Activated B cell treated with CpG ODN at 0.5 μM for 24 hours (primary cell): ENCODE measurements at places on chromosomes 3 and 15.
A peak's percentile ranks its signal among the peaks of the same experiment; 100 is the strongest.

- peak overlapping the region; percentile 32 for H3K27ac ChIP-seq
- H3K27me3 ChIP-seq: no peaks in the 10 kb centered on the region
- no peak overlapping the region for H3K4me3 ChIP-seq
- no peak for DNase-seq
- H3K36me3 ChIP-seq: peaks cover 72% of the 10 kb centered on the region
These were observed 38.4 kb upstream of the RBM5 start for GRCh38 chr3:50050361-50050760.

- H3K4me1 ChIP-seq: no peaks in the 10 kb centered on the region
- H3K27me3 ChIP-seq: no peaks in the 10 kb centered on the region
- H3K36me3 ChIP-seq: peaks cover 31% of the 10 kb centered on the region
- H3K27ac ChIP-seq: no peak overlapping the region
These were observed 12.2 kb downstream of the RRP9 start for GRCh38 chr3:51929420-51930003.

DNA sequence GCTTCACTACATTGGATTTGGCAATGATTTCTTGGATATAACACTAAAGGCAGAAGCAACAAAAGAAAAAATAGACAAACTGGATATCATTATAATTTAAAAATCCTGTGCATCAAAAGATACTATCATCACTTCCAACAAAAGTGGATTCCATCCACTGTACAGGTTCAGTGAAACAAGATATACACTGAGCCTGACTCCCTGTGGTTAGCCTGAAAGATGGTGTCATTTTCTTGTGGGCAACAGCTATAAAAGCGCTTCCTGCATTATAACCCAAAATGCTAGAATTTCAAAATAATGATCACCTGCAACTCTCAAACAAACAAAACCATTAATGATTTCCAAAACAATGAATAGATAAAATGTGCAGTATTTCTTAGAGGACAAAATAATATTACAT lies 39.6 kb upstream of the TBC1D23 start:
- H3K27me3 ChIP-seq: peaks cover 11% of the 10 kb centered on the region
- H3K36me3 ChIP-seq: no peaks in the 10 kb centered on the region
- no peak overlapping the region for H3K4me3 ChIP-seq
- H3K4me1 ChIP-seq: no peaks in the 10 kb centered on the region

GRCh38 chr3:111653766-111654165 lies 58.6 kb upstream of the ZBED2 start:
- peak overlapping the region; percentile 37 for H3K27ac ChIP-seq
- no peaks in the 10 kb centered on the region for H3K27me3 ChIP-seq
- DNase-seq: no peak
- H3K4me3 ChIP-seq: peak overlapping the region; percentile 1

GRCh38 chr3:170529346-170529745 lies 56.5 kb downstream of the SLC7A14 start:
- H3K4me3 ChIP-seq: no peak overlapping the region
- H3K27ac ChIP-seq: no peak overlapping the region
- DNase-seq: no peak
- peaks cover 7% of the 10 kb centered on the region for H3K27me3 ChIP-seq
- H3K4me1 ChIP-seq: no peaks in the 10 kb centered on the region

DNA sequence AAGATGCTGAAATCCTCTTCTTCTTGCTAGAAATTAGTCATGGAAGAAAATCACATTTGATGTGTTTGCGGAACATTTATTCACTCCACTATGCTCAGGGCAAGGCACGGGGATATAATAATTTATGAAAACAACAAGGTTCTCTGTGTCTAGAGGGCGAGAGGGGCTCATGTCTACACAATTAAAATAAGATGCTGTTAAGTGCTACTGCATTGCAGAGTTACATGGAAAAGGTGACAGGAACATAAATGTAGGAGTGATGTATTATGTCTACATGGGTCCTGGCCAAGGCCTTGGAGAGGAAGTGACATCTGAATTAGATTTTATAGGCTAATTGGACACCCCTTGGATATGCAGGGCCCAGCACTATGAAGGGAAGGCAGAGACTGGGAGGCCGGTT lies 96.1 kb downstream of the SV2B start:
- H3K36me3 ChIP-seq: no peaks in the 10 kb centered on the region
- no peak overlapping the region for H3K27ac ChIP-seq
- no peak overlapping the region for H3K4me3 ChIP-seq
- no peaks in the 10 kb centered on the region for H3K4me1 ChIP-seq
- H3K27me3 ChIP-seq: peaks cover 17% of the 10 kb centered on the region

DNA sequence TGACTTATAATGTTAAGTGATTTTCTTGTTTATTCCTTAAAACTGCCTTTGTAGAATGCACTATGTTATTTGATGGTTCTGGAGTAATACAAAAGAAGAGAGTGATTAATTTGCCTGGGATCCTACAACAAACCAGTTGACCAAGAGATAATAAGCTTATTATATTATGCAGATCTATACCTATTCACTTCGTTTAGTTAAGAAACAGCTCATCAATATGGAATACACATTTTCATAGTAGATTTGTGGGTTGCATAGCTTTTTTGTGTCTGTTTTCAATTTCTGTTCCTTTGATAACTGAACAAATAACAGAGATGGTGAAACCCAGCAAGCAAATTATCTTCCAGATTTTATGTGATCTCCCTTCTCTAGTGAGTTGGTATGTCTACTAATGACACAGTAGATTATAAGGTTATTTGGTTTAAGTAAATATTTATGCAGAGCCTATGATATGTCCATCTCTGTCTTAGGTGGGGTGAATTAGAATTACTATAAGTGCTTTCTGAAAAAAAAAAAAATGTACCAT lies 443.3 kb upstream of the TPRG1 start:
- H3K36me3 ChIP-seq: no peaks in the 10 kb centered on the region
- peaks cover 49% of the 10 kb centered on the region for H3K4me1 ChIP-seq
- no peaks in the 10 kb centered on the region for H3K27me3 ChIP-seq
- peak overlapping the region; percentile 50 for H3K27ac ChIP-seq

- H3K36me3 ChIP-seq: no peaks in the 10 kb centered on the region
- no peak for DNase-seq
- H3K4me1 ChIP-seq: peaks cover 3% of the 10 kb centered on the region
- no peak overlapping the region for H3K27ac ChIP-seq
- no peaks in the 10 kb centered on the region for H3K27me3 ChIP-seq
These were observed 422.7 kb upstream of the CFAP20DC start for GRCh38 chr3:59472541-59472940.

GRCh38 chr3:164332831-164333802 lies 745.2 kb downstream of the SI start:
- H3K27ac ChIP-seq: no peak overlapping the region
- H3K4me3 ChIP-seq: no peak overlapping the region
- no peaks in the 10 kb centered on the region for H3K27me3 ChIP-seq
- H3K36me3 ChIP-seq: no peaks in the 10 kb centered on the region
- H3K4me1 ChIP-seq: no peaks in the 10 kb centered on the region

- H3K4me3 ChIP-seq: no peak overlapping the region
- H3K4me1 ChIP-seq: peaks cover 8% of the 10 kb centered on the region
- peaks cover 4% of the 10 kb centered on the region for H3K27me3 ChIP-seq
- DNase-seq: no peak
- H3K27ac ChIP-seq: no peak overlapping the region
These were observed 51.0 kb upstream of the STT3B start for GRCh38 chr3:31481697-31482096.

- DNase-seq: no peak
- no peak overlapping the region for H3K4me3 ChIP-seq
- no peaks in the 10 kb centered on the region for H3K36me3 ChIP-seq
- H3K27me3 ChIP-seq: no peaks in the 10 kb centered on the region
- no peak overlapping the region for H3K27ac ChIP-seq
- H3K4me1 ChIP-seq: no peaks in the 10 kb centered on the region
These were observed 82.0 kb downstream of the CNTN3 start for GRCh38 chr3:74532446-74532845.

DNA sequence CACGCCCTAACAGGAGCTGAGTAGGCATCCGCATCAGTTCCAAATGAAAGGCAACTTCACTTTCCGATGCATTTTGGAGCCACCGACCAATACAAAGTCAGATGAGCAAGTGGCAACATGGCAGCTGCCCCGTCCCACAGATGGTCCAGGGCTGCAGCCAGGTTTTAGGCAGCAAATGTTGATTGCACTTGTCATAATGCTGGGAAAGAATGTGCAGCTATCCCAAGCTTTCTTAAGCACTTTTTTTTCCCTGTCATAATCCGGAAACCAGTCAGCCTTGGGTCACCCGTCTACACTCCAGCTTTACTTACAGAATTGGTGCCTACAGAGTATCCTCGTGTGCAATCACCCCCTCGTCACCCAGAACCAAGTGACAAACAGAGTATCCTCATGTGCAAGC lies 147.7 kb downstream of the CHSY1 start:
- DNase-seq: no peak
- H3K27me3 ChIP-seq: no peaks in the 10 kb centered on the region
- no peaks in the 10 kb centered on the region for H3K4me1 ChIP-seq
- no peak overlapping the region for H3K4me3 ChIP-seq

GRCh38 chr3:141020143-141020830 lies 30.9 kb upstream of the SPSB4 start:
- no peak overlapping the region for H3K27ac ChIP-seq
- no peak overlapping the region for H3K4me3 ChIP-seq
- H3K27me3 ChIP-seq: peaks cover 3% of the 10 kb centered on the region

DNA sequence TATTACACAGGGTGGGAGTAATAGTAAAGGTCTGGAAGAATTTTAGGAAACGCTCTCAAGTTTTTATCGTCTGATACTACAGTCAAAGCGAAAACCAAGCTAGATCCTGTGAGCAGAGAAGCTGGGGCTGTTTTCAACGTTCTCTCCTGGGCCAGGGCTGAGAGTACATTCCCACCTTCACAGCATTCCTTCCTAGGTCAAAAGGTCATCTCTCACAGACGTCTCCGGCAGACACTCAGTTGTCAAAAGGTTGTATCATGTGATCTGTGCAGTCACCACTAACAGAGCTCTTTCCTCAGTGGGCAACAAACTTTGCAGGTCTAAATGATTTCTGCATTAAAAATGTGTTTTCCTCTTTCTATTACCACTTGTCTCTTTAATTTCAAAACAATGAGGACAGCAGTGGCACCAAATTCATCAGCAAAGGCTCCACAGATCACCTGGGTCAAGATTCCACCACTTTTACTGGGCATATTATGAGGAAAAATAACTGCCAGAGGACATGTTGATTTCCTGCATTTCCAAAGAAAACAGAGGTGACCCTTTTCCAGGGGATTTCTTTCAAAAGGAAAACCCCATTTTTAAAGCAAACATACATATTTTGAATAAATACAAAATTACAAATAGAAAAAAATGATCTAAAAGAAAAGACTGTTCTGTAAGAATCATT lies 41.9 kb downstream of the MEIS2 start:
- no peaks in the 10 kb centered on the region for H3K4me1 ChIP-seq
- no peaks in the 10 kb centered on the region for H3K36me3 ChIP-seq
- no peak for DNase-seq
- no peak overlapping the region for H3K4me3 ChIP-seq
- H3K27ac ChIP-seq: no peak overlapping the region

- peaks cover 59% of the 10 kb centered on the region for H3K27me3 ChIP-seq
- H3K4me3 ChIP-seq: peak overlapping the region; percentile 79
- H3K27ac ChIP-seq: no peak overlapping the region
These were observed 43.2 kb upstream of the POLG start for GRCh38 chr15:89377842-89378295.

DNA sequence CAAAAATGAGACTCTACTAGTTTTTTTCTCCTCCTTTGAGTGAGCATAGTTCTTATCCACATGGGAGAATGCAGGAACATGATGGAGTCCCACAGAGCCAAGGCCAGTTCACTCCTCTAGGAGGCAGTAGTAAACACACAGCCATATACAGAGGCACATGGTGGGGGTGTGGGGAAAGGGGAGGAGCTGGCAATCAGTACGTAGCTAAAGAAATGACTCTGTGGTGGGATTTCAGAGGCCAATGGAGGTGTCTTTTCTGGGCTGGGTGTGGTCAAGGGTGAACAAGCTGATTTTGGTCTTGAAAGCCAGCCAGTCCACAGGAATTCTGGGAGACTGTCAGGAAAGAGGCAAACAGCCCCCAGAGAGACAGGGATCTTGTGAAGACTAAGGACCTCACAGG lies 6.6 kb upstream of the RAB11A start:
- peaks cover 11% of the 10 kb centered on the region for H3K4me1 ChIP-seq
- H3K36me3 ChIP-seq: no peaks in the 10 kb centered on the region
- H3K4me3 ChIP-seq: no peak overlapping the region
- DNase-seq: no peak
- no peak overlapping the region for H3K27ac ChIP-seq
- no peaks in the 10 kb centered on the region for H3K27me3 ChIP-seq

DNA sequence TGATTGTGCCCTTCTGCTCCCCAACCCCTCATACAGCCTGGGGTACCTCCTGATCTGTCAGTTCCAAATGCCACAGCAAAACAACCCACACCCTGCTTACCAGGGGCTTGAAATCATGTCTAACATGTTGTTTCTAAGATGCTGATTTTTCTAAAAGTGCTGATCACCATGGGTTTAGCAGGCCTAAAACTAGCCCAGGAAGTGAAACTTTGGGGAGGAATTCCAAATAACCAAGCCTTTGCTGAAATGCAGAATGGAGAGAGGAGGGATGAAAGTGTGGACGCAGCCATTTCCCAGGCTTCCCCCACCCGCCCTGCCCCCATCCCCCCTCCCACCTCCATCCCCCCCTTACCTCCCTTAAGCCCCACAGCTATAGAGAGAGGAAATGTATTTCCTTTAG lies 2.0 kb upstream of the HRH1 start:
- H3K36me3 ChIP-seq: no peaks in the 10 kb centered on the region
- no peak overlapping the region for H3K4me3 ChIP-seq
- peaks cover 17% of the 10 kb centered on the region for H3K4me1 ChIP-seq
- DNase-seq: no peak

DNA sequence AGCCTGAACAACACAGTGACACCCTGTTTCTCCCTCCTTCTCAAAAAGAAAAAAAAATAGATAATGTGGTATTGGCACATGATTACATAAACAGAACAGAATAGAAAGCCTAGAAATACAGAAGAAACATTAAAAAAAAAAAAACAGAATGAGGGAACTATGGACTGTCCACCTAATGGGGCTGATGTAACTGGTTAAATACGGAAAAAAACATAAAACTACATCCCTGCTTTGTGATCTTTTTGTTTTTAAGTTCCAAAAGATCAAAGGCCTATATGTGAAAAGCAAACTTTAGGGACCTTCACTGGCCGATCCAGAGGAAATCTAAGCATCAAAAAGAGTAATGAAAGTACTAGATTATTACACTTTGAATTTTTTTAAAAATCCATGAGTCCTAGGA lies 17.2 kb downstream of the TMEM202 start:
- H3K4me1 ChIP-seq: peaks cover 2% of the 10 kb centered on the region
- H3K4me3 ChIP-seq: no peak overlapping the region
- no peak overlapping the region for H3K27ac ChIP-seq
- DNase-seq: no peak

DNA sequence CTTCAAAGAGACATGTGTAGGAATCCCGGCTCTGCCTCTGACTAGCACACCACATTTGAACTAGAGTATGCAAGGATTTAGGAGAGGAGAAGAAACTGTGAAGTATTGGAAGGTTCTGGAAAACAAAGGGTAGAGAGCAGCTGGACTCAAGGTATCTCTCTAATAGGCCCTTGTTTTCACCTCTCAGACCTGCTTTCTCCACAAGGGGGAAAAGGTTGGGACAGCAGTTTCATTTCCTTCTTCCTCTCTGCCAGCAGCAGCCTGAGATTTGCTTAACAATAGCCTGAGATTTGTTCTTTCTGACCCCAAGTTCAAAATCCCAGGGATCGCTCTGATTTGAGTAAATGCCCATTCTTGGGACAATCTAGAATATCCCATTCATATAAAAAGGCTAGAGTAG lies 430.6 kb upstream of the MCTP2 start:
- no peak for DNase-seq
- H3K4me3 ChIP-seq: no peak overlapping the region
- no peaks in the 10 kb centered on the region for H3K36me3 ChIP-seq
- no peak overlapping the region for H3K27ac ChIP-seq
